Type B pancreatic cell (in vitro differentiated cells): ENCODE measurements at places on chromosomes 13 and 19. TPM values are rescaled to one million over a fixed set of nuclear protein-coding genes. Genes with fewer than 3 reads are reported as not detected.

SGCG gene
- total RNA-seq, result 5.6 and 15.1 TPM in 2 replicates

MRPL54 gene
- total RNA-seq, result 35.9 and 44.0 TPM in 2 replicates

ZNF415 gene
- 15.5 and 15.6 TPM in 2 replicates for total RNA-seq

LYPD3 gene
- total RNA-seq, result 13.3 and 66.4 TPM in 2 replicates

SHISA7 gene
- total RNA-seq, result 0.05 and 0.22 TPM in 2 replicates

VASP gene
- total RNA-seq, result 51.9 and 73.0 TPM in 2 replicates

RASAL3 gene
- total RNA-seq, result not detected in 2 replicates

CGB3 gene
- total RNA-seq, result 6.1 TPM in 1 of 2 replicates, not detected in the other

APC2 gene
- 1.2 and 9.2 TPM in 2 replicates for total RNA-seq

ACTMAP gene
- total RNA-seq, result 9.6 and 16.0 TPM in 2 replicates

KIR3DL1 gene
- total RNA-seq, result not detected in 2 replicates

CEACAM20 gene
- 2.3 TPM in 1 of 2 replicates, not detected in the other for total RNA-seq

IL11 gene
- 0.46 and 0.48 TPM in 2 replicates for total RNA-seq

SERP2 gene
- 3.6 and 6.1 TPM in 2 replicates for total RNA-seq

NKPD1 gene
- 0.56 and 1.3 TPM in 2 replicates for total RNA-seq

IFNL1 gene
- total RNA-seq, result not detected in 2 replicates

TMEM221 gene
- 0.74 and 0.87 TPM in 2 replicates for total RNA-seq

TNFSF11 gene
- total RNA-seq, result 0.50 and 0.65 TPM in 2 replicates

ZNF383 gene
- total RNA-seq, result 9.6 and 11.0 TPM in 2 replicates

CD33 gene
- not detected in 2 replicates for total RNA-seq

PEG3 gene
- total RNA-seq, result not detected in 2 replicates

MEIOSIN gene
- total RNA-seq, result not detected in 2 replicates

ZNF865 gene
- total RNA-seq, result 14.6 and 16.2 TPM in 2 replicates
